ENCODE measurements at places on chromosomes 1 and 21. TPM values are rescaled to one million over a fixed set of nuclear protein-coding genes. Genes with fewer than 3 reads are reported as not detected.

- DNase-seq, result no peak
Observed at GRCh38 chr1:203465146-203465798, 10.3 kb upstream of the PRELP start.

DNA sequence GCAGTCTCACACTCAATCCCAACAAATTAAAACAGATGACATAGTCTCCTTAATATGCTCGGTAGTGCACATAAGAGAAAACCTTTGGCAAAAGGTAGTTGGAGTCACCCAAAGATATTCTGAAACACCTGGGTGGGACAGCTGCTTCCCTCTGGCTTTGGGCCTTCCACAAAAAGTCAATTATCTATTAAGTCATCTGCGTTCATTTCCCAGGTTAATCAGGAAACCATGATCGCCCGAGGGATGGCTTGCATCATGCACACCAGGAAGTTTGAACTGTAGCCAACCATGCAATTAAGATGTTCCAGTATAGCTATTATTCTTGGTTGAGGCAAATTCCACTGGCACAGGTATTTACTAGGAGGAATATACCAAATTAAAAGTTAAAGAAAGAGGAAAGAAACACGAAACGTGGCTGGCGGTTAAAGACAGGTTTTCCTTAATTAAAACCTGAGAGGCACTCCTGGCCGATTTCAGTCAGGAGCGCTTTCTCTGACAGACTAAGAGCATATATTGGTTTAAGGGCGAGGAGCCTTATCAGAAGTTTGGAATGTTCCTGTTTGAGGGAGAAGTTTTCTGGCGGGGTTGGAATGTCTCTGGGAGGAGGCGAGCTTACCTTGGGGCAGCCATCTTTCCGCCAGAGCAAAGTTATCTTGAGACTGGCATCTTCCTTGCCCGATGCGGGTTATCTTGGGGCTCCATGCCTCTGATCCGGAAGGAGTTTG is 19.9 kb downstream of the CLDN17 start:
- no peak for DNase-seq

- no peak for DNase-seq
Observed at GRCh38 chr1:153277852-153278251, 18.4 kb downstream of the LORICRIN start.

- DNase-seq, result no peak
Observed at GRCh38 chr1:233463333-233463732, 135.8 kb downstream of the MAP3K21 start.

TRIM17 gene
- total RNA-seq, result not detected

CA6 gene
- not detected for total RNA-seq

DNA sequence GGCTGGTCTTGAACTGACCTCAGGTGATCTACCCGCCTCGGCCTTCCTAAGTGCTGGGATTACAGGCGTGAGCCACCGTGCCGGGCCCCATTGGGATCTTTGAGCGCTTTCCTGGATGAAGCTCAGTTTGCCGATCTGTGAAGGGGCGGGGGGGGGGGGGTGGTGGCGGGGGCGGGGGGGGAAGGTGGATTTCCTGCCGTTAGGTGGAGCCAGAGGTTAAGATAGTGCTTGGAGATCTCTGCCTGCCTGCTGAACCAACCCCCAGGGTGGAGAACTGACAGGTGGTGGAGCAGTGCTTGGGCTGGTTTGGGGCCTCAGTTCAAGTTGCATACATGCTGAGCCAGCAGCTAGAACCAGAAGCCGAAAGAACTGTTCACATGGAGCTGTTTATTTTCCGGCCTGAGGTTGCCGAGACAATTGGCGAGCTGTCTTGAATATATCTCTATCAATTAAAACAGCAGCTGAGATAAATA is 1.7 kb downstream of the TMCC2 start:
- DNase-seq, result no peak

DNA sequence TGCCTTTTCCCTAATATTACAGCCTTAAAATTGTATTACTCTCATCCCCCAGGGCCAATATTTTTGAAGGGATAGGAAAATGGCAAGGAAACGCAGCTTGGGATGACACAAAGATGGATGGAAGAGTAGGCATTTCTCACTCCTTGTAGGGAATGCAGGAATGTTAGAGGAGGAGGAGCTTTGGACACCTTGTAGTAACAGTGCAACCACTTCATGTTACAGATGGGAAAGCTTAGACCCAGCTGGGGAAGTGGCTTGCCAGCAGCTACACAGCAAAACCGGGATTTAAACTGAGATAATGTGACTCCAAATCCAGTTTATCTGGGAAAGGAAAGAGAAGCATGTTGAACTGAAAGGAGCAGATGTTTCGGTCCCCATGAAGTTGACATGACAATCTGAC is 473.7 kb upstream of the DAB1 start:
- no peak for DNase-seq

DNA sequence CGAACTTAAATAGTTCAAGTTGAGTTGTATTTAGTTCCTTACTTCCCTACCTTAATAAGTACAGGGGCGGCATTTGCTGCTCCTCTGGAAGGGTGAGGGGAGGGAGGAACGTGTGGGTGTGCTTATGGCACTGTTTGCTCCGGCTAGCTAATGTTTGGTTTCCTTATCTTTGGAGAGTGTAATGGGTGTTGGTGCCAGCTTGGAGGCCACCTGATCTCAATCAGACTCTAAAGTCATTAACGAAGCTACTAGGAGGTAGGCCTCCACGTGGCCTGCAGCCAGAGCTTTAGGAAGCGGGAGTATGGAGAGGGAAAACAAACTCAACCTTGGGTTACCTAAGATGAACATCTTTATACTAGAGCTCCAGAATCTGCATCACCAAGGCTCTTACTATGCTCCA is 43.0 kb upstream of the RAP1A start:
- no peak for DNase-seq

DPT gene
- not detected for total RNA-seq

DNA sequence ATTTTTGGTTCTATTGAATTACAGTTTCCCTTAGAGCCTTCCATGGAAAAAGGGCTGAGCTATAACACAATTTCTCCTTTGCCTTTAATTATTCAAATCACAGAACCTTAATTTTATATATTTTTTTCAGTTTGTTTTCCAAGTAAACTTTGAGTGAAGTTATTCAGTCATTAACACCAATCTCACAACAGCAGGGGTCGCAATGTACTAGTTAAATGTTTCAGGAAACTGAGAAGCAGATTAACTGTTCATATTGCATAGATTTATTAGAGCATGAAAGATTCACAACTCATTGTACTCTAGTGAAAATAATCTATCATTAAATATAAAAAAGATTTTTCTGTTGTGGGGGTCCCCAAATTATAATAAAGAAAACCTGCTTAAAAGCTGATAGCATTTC is 64.1 kb downstream of the KIFAP3 start:
- peak; percentile 4 for DNase-seq

Measured in pulmonary artery endothelial cell (primary cell).